ENCODE measurements at places on chromosomes 6 and 20. TPM values are rescaled to one million over a fixed set of nuclear protein-coding genes. Genes with fewer than 3 reads are reported as not detected.
A peak's percentile ranks its signal among the peaks of the same experiment; 100 is the strongest.

The SUMO4 gene
- not detected for polyA plus RNA-seq

The DSP gene
- polyA plus RNA-seq = 3.9 TPM

DNA sequence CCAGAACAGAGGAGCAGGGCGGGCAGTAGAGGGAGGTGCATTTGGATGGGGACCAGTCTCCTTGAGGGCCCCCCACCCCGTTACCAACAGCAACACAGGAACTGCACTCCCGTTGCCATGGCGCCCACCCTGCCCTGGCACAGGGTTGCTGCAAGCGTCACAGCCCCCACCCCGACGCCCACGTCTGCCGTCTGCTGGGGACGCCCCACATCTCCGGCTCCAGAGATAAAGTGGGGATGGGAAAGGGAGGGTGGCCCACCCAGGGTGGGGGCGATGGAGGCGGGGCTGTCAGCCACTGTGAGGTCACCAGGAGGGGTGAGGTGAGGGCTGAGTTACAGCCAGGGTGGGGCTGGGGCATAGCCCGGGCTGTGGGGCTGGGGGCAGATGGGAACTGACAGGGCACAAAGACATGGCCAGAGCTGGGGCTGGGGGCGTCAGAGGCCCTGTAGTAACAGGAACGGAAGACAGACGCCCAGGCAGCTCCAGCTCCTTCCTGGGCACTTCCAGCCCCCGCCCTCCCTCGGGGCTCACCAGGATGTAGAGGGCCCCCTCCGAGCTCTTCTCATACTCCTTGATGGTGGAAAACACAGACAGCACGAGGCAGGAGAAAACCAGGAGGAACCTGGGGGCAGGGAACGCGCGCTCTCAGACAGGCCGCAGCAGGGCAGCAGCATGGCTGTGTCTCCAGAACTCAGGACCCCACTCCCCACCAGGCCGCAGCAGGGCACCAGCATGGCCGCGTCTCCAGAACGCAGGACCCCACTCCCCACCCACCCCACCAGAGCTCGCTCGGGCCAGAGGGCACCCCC is 26.0 kb downstream of the KCNQ2 start:
- DNase-seq = no peak

GRCh38 chr6:56372406-56372995 is 125.1 kb upstream of the COL21A1 start:
- DNase-seq = peak; percentile 31

- DNase-seq = no peak
Observed at GRCh38 chr20:53660947-53661381, 67.3 kb upstream of the ZNF217 start.
